ENCODE measurements at places on chromosomes 3 and 15.
A peak's percentile ranks its signal among the peaks of the same experiment; 100 is the strongest.

GRCh38 chr15:61517776-61518175 is 288.7 kb upstream of the RORA start:
- no peak for DNase-seq

- DNase-seq: no peak
Measured at GRCh38 chr15:69060041-69060481, 45.6 kb downstream of the NOX5 start.

DNA sequence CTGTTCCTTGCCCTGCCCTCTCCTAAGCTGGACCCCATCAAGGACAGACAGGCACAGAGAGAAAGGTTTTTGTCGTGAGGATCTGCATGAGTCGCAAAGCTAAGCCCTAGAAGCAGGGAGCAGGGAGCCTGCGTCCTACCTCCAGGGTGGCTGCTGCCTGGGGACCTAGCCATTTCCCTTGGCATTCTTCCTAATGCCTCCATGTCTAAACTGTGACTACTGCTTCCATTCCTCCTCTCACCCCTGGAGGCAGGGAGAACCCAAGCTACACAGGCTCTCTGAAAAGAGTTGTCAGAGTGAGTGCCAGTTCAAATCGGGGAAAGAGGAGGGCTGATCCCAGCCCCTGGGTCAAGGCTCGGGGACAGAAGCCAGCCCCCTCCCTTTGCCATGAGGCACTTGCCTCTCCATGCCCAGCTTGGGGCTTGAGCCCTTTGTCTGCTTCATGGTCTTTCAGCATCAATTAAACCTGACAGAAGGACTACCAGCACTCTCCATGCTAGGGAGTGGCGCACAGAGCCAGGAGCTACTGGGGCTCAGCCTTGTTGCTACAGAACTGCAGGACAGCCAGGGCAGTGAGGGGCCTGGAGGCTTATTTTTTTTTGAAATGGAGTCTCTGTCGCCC is 2.4 kb downstream of the GCHFR start:
- no peak for DNase-seq

DNA sequence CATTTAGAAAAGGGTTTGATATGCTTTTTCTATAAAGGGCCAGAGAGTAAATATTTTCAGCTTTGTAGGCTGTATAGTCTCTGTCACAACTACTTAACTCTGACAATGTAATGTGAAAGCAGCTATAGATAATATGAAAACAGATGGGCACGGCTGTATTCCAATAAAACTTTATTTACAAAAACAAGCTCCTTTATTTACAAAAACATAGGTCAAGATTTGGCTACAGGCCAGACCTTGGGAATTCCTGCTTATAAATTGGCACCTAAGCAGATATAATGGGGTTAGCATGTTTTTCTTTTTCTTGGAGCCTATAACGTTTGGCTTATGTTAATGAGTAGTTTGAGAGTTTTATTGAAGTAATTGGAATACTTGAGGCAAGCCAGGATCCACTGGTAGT is 119.4 kb upstream of the CGNL1 start:
- DNase-seq: no peak

DNA sequence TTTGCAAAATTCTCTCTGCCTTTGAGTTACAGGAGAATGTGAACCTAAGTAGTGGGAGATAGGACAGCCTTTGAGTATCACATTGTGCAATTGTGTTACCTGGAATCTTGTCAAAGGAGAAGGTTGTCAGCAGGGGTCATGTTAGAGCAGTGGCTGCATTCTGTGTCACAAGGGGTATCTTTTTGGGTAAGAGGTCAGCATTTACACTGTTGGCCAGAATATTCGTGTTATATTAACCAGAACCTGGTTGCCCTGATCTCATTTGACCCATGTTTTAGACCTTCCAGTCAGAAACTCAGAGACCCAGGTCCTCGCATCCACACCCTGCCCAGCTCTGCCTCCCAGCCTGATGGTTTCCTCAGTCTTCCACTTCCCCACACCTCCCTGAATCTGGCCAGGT is 27.3 kb downstream of the HDC start:
- DNase-seq: no peak

DNA sequence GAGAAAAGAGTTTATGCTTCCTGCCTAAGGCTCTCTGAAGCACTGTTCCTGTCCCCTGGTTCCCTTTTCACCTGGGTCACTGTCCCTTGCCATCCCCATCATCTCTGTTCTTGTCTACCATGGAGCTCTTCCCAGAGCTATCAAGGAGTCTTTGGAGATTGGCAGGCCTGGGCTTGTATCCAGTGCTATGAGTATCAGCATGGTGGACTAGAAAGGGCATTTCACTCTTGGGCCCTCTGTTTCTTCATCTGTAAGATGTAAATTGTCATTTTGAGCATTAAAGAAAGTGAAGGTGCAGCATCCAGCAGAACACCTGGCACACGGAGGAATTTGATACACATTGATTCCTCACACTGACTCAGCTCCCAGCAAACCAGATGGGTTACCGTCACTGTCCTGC is 388.2 kb downstream of the CACNA2D3 start:
- DNase-seq: no peak

- DNase-seq: no peak
Measured at GRCh38 chr15:67321352-67321751, 66.8 kb downstream of the IQCH start.

GRCh38 chr3:48433472-48434118 is 3.7 kb upstream of the PLXNB1 start:
- DNase-seq: no peak

DNA sequence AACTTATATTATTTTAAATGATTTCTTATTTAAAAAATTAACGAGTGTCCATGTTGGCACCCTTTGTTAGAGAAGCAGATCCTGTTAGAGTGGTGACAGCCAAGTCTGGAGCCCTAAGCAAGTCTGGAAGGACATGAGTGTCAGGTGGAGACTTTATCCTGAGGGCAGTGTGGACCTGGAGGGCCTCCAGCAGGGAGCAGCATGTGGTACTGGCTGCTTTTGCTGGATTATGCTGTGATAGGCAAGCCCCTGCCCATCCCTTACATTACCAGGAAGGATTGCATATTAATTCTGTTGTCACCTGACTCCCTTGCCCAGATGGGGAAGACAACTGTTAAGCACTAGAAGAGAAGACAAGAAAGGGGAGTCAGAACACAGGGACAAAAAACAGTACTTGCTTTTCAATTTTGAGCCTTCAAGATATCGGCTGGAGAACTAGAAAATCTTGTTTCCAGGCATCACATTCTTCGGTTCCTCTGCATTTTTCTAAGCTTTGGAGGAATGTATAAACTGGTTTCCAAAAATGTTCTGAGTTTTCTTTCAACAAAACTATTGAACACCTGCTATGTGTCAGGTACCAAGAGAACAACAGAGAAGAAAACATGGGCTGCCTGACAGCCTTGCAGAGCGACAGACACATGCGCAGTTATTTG is 22.7 kb downstream of the ZNF860 start:
- DNase-seq: no peak

GRCh38 chr3:109257269-109257668 is 59.0 kb downstream of the DPPA2 start:
- DNase-seq: no peak

- peak; percentile 15 for DNase-seq
Measured at GRCh38 chr3:126466886-126467610, 8.6 kb downstream of the ZXDC start.

- peak; percentile 22 for DNase-seq
Measured at GRCh38 chr3:4993276-4994143, 14.3 kb downstream of the BHLHE40 start.

DNA sequence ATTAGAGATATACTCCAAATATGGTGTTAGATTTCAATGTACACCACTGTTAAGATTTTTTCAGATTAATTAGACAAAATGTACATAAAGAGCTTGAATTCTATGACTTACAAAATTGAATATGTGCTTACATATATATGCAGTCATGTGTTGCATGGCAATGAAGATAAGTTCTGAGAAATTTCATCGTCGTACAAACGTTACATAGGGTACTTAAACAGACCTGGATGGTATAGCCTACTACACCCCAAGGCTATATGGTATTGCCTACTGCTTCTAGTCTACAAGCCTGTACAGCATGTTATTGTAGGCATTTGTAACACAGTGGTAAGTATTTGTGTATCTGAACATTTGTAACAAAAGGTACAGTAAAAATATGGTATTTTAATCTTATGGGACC is 9.3 kb downstream of the IL16 start:
- no peak for DNase-seq

GRCh38 chr3:96706509-96706908 is 107.9 kb upstream of the EPHA6 start:
- no peak for DNase-seq

DNA sequence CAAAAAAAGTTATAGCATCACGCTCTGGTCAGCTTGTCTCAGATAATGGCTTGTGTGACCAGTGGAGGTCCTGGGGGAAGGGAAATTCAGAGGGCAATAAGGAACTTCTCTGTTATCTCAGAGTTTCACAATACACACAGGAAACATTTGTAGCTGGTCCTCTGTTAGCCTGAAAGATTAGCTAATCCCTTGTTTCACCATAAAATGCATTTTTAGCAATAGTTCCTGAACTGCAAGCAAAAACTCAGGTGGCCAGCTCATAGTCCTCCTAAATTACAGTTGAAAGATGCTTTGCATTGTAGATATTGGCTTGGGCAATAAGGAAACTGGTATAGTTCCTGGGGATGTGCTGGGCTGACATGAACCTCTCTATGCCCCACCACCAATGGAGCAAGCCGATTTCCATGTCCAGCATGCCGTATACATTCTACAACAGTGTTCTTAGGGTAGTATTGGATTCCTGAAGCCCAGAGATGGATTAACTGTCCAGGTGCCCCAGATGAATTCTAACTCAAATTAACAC is 141.5 kb upstream of the TBL1XR1 start:
- no peak for DNase-seq

- no peak for DNase-seq
Measured at GRCh38 chr3:4741404-4742307, 237.6 kb upstream of the BHLHE40 start.

GRCh38 chr15:78205856-78206255 is 28.5 kb downstream of the ACSBG1 start:
- no peak for DNase-seq

- no peak for DNase-seq
Measured at GRCh38 chr3:24367664-24368264, 126.9 kb downstream of the THRB start.

GRCh38 chr3:40143283-40144090 is 166.0 kb upstream of the EIF1B start:
- no peak for DNase-seq

GRCh38 chr3:30638685-30639412 is 32.4 kb downstream of the TGFBR2 start:
- no peak for DNase-seq

GRCh38 chr15:90750186-90750585 is 33.0 kb downstream of the BLM start:
- peak; percentile 53 for DNase-seq

- no peak for DNase-seq
Measured at GRCh38 chr3:3066378-3066777, 43.8 kb downstream of the IL5RA start.

DNA sequence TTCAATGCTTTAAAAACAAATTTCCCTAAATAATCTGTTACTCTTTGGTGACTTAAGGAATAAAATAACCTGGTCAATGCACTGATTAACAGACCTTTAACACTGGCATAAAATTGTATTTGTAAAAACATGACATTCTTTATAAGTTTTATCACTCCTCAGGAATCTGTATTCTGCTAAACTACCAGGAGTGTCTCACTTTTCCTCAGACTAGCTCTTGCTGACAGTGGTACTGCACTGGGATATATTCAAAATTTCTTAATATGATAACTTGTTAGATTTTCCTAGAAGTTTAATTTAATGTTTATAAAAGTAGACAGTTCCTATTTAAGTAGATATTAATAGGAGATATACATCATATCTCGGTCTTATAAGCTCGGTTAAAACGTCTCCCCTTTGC is 363.4 kb upstream of the ARHGEF26 start:
- no peak for DNase-seq

- no peak for DNase-seq
Measured at GRCh38 chr3:87268646-87269211, 7.7 kb downstream of the POU1F1 start.

Measured in stimulated activated CD8-positive, alpha-beta memory T cell treated with anti-CD3 and anti-CD28 coated beads, Interleukin-4, amount 100 ng/mL, for 48 hours (primary cell).